Central memory CD8-positive, alpha-beta T cell (primary cell): ENCODE measurements at places on chromosomes 6 and 20.

GRCh38 chr6:47846752-47847151, 64.9 kb downstream of the OPN5 start:
- DNase-seq: no peak

GRCh38 chr6:137299681-137300080, 80.5 kb upstream of the IFNGR1 start:
- no peak for DNase-seq

- no peak for DNase-seq
Observed at GRCh38 chr6:167678102-167679101, 148.3 kb upstream of the AFDN start.

DNA sequence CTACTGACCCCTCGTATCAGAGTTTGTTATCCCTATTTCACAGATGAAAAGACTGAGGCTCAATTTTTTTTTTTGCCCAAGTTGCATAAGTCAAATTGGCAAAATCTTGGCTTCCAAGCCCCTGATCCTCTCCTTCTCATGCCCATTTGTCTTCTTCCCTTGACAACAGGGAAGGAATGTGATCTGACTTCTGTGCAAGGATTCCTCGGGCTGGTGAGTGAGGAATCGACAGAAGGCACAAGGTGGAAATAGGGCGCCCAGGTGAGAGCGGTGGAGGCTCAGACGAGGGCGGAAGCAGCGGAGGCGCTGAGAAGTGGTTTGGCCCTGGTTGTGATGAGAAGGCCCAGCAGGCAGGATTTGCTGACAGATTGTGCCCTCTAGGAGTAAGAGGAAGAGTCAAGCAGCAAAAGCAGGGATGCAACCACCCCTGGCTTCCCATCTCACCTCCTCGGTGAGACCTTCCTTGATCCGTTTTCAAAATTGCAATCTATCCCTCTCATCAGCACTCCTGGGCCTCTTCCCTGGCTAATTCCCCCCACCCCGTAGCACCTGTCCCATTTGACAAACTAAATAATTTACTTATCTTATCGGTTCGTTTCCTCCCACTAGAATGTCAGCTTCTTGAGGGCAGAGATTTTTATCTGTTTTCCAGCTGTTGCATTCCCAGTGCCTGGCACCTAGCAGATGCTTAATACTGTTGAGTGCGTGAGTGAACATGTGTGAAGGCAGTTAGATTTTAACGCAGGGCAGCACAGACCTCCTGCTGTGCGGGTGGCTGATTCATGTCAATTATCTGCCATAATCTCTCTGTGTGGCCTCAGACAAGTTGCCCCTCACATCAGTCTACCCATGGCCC, 3.7 kb upstream of the SIRPA start:
- DNase-seq: no peak

DNA sequence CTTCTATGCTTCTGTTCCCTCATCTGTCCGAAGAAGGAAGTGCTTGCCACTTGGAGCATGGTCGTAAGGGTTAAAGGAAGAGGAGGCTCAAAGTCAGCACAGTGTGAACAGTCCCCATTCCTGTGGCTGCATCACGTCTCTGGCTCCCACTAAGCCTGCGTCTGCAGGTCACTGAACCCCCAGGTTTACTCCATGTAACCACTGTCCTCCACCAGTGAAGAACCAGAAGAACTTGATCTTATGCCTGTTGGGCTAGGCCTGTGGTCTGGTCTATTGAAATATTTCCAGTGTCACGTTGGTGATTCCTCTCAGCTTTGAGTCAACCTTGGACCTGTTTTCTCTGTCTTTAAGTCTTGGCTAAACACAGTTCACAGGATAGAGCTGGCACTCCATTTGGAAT, 45.9 kb upstream of the SCP2D1 start:
- DNase-seq: no peak

DNA sequence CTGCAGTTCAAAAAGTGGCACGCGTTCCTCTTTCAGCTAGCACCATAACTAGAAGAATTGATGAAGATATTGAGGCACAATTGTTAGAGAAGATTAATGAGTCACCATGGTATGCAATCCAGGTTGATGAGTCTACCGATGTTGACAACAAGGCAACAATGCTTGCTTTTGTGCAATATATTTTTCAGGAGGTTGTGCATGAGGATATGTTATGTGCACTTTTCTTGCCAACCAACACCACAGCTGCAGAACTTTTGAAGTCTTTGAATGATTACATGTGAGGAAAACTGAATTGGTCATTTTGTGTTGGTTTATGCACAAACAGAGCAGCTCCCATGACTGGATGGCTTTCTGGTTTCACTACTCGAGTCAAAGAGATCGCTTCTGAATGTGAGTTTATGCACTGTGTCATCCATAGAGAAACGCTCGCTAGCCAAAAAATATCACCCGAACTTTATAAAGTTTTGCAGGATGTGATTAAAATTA, 129.3 kb upstream of the SLC24A3 start:
- no peak for DNase-seq

DNA sequence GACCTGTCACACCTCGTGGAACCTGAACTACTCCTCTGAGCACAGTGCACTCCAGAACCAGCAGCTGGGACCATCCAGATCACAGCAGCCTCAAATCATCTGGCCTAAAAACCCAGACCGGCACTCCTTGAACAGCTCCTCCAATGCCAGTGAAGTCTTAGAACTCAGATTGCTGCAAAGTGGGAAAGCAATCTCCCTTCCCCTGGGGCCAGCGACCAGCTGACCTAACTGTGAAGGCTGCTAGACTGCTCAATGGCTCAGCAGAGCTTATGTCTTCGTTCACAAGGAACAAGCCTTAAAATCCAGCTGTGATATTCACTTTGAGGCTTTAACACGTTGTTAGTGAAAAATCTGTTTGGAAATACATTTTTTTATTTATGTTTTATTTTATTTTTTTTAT, 243.2 kb downstream of the ANKRD60 start:
- DNase-seq: no peak

GRCh38 chr6:145761584-145761983, 26.3 kb upstream of the EPM2A start:
- DNase-seq: no peak

GRCh38 chr6:144423167-144423566, 138.0 kb downstream of the UTRN start:
- DNase-seq: no peak

DNA sequence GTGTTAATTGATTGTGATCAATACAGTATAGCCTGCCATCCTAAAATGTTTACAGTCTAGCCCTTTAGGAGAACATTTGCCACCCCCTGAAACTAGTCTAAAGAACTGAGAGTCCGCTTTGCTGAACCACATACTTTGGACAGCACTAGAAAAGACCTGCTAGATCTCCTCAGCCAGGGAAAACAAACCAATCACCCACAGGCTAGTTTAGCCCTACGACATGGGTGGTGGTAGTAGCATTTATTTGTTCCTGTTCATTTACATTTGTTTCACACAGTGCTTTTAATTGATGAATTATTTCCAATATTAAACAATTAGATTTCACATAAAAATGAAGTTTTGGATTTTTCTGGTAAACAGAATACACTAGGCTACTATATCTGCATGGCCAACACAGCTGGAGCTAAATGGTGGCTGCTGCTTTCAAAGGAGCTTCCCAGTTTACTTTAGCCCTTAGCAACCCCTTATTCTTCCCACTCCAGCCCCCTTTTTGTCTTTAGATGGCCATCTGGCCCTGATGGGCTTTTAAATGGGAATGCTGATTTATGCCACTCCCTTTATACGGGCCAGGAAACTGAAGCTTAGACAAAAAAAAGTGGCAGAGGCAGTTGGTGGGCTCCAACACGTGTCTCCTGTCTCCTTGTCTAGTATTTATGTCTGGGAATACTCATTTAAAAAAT, 72.4 kb downstream of the ADGRG6 start:
- DNase-seq: no peak
